ENCODE measurements at places on chromosomes 1 and 21.

- no peak for DNase-seq
These were observed 35.9 kb upstream of the TMEM52 start for GRCh38 chr1:1954831-1955441.

GRCh38 chr1:24277420-24278169 lies 41.6 kb upstream of the GRHL3 start:
- DNase-seq = no peak

GRCh38 chr1:99855914-99856450 lies 5.8 kb downstream of the AGL start:
- no peak for DNase-seq

DNA sequence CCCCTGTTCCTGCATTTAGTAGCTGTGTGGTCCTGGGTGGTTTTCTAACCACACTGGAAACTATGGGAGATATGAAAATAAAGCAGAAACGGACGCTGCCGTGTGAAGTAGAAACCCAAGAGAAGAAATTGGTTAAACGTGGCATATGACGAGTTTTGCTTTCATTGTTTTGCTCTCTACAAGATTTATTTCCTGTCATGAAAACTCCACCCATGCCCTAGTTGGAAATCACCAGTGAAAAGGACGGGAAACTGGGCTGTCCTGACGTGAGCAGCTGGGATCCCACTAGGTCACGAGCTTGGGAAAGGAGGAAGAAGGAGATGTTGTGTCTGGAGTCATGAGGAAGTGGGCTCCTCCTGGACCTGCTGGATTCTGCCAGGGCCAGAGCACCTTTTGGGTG lies 120.8 kb upstream of the GADD45A start:
- no peak for DNase-seq

GRCh38 chr1:228393811-228394570 lies 12.6 kb downstream of the TRIM11 start:
- no peak for DNase-seq

GRCh38 chr1:64921771-64922170 lies 44.6 kb downstream of the JAK1 start:
- DNase-seq = no peak

GRCh38 chr1:27864264-27864895 lies 8.0 kb upstream of the THEMIS2 start:
- DNase-seq = no peak

- DNase-seq = no peak
These were observed 1.2 kb downstream of the CCNL2 start for GRCh38 chr1:1397839-1398523.

GRCh38 chr21:26451081-26451740 lies 121.9 kb downstream of the CYYR1 start:
- no peak for DNase-seq

GRCh38 chr1:147079400-147080005 lies 92.8 kb downstream of the PRKAB2 start:
- no peak for DNase-seq

- peak; percentile 85 for DNase-seq
These were observed 45.5 kb downstream of the LPAR3 start for GRCh38 chr1:84847253-84848250.

- no peak for DNase-seq
These were observed 593.8 kb downstream of the LRRIQ3 start for GRCh38 chr1:73604211-73604610.

- DNase-seq = no peak
These were observed 3.2 kb upstream of the LEMD1 start for GRCh38 chr1:205424901-205425600.

- no peak for DNase-seq
These were observed 309.0 kb downstream of the PTGER3 start for GRCh38 chr1:70738624-70739023.

- no peak for DNase-seq
These were observed 17.6 kb upstream of the CLIC4 start for GRCh38 chr1:24727501-24728216.

- no peak for DNase-seq
These were observed 3.4 kb downstream of the CEP85 start for GRCh38 chr1:26237230-26237966.

DNA sequence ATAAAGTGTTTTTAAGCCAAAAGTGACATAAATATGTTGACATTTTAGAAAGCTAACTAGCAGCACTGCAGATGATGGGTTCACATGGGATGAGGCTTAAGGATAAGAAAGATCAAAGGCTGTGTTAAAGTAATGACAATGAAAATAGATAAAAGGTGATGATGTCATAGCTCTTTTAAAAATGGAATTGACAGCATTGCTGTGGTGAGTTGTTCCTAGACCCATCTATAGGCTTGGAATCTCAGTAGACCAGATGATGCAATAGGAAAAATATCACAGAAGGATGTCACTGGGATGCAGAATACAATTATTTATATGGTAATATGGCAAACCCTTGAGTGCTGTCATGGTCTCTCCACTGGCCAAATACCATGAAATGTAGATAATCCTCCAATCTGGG lies 286.0 kb downstream of the PLA2G4A start:
- DNase-seq = no peak

DNA sequence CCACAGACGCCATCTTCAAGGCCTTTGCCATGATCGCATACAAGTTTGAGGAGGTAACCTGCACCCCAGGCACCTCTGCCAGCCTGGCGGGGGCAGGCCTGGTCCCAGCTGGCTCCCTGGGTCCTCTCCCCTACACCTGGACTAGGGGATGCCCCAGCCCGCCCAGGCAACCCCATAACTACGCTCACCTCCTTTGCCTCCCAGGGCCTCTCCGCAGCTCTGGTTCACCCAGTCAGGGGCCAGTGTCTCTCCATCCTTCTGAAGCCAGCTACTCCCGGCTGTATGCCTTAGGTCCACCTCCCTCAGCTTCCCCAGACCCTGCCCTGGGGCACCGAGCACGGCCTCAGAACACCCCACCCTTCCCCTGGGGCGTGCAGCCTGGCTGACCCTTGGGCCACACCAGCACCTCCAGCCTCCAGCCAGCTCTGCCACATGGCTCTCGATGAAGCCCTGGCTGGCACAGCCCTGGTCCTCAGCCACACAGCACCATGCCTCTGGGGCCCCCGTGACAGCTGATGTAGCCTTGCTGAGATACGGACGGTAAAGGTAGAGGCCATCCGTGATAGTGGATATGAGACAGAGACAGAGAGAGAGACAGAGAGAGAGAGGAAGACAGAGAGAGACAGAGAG lies 80.4 kb upstream of the COL6A1 start:
- no peak for DNase-seq

DNA sequence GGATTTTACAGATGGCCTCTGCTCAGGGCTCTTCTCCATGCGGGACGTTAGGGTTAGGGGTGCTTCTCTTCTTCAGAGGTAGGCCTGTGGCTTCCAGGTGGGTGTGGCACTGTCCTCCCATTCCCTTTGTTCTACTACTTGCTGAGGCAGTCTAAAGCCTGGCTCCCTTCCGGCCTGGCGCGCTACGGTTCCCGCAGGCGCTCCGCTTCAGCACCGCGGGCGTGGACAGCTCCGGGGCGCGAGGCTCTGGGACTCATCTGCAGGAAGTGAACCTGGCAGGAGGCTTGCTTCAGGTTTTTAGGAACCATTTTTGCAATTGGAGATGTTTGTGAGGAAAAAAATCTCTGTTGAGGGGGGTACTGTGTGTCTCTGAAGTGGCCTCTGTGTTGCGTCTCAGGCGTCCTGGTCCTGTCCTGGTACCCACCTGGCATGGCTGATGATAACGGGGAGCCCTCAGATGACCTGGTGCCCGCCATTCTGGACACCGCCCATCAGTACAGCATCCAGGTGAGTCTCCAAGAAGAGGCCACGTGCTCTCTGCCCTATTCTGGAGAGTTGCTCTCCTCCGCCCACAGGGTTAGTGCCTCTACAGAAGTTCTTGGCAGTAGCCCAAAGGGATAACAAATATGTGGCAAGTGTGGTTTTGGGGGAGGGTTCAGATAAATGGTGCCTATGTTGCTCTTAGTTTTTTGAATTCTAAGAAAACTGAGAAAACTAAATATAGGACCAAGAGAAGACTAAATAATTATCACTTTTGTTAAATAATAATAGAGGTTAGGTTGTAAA lies 1.9 kb downstream of the MANEAL start:
- no peak for DNase-seq

GRCh38 chr1:182569939-182570610 lies 19.0 kb downstream of the RNASEL start:
- DNase-seq = no peak

DNA sequence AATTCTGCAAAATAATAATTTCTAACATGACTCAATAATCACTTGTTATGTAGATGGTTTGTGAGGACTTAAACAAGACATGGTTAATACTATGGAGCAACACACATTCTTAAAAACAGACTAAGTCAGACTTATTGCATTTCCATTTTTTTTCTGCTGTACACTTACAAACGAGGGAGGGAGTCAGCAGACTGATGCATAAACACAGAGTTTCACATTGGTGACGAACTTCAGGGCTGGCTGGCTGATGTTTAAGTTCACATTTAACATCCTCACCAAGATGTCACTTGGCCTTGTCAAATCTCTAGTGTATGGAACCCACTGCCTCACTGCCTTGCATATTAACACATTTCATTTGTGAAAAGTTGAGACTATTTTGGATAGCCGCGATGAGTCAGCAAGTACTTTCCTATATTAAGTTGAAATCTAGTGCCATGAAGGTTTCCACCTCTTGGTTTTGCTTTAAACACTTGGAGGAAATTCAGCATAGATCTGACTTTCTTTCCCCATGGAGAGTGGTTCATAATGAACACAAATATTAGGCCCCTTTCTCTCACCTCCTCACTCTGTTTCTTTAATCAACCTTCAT lies 337.5 kb upstream of the RUNX1 start:
- DNase-seq = no peak

DNA sequence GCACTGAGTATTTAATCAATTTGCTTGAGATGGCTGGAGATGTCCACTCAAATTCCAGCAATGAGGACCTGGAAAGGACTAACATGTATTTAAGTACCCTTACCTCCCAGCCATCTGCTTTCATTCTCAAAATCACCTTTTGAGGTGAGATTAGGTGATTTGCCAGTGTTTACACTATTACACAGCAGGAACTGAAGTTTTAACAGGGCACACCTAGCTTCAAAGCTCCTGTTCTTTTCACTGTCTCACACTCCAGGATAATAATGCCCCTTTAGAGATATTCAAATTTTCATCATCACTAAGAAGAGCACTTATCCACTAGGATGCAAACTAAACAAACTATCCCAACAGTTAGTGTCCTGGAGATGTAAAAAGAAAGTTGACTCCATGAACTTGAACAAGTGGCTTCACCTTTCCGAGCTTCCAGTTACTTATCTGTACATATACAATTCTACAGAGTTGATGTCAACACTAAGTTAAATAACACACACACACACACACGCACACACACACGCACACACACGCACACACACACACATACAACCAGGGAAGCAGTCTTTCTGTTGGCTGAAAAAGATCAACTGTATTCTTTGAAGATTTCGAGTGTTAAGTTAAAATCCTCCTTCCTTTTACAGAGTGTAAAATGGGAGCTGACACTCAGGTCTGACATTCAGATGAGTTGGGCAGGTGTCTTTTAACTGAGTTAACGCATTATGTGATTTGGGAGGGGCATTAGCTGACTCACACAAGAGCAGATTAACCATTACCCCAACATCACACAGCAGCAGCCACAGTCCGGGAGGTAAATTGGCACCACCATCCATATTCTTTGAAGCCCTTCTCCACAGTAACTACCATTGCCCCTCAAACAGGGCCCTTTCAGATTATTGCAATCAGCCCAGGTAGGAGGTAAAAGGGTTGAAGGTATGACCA lies 15.5 kb upstream of the JAK1 start:
- no peak for DNase-seq

- DNase-seq = no peak
These were observed 59.9 kb downstream of the SYT6 start for GRCh38 chr1:114093624-114094362.

DNA sequence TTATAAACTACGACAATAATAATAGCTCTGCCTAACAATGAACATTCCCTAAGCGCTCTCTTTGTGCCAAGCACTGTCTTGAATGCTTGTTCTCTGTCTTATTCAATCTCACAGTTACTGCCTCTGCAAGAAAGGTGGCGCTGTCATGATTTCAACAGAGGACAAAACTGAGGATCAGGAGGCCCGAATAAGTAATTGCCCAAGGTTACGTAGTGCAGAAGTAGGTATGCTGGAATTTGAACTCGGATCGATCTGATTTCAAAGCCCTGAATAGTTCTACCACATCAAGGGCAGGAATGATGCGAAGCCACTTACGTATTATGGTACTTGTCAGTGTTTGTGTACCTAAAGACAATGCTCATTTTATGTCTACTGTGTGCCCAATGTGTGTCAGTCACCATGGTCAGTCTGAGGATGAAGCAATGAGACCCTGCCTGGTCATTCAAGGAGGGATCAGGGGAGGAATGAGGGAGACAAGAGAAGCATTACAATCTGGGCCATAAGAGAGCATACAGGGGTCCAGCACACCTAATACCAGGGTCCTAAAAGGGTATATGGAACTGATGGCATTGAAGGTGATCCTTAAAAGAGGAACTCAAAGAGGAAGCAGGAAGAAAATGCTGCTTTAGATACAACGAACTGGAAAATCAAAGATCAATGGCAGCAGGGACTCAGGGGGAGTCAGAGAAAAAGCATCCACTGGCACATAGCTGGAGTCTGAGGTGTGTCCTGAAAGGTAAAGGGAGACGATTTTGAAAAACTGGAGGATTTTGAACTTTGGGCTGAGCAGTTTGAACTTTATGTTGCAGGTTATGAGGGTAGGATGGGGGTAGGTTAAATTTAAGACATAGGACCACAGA lies 389.2 kb downstream of the PLPP3 start:
- no peak for DNase-seq

DNA sequence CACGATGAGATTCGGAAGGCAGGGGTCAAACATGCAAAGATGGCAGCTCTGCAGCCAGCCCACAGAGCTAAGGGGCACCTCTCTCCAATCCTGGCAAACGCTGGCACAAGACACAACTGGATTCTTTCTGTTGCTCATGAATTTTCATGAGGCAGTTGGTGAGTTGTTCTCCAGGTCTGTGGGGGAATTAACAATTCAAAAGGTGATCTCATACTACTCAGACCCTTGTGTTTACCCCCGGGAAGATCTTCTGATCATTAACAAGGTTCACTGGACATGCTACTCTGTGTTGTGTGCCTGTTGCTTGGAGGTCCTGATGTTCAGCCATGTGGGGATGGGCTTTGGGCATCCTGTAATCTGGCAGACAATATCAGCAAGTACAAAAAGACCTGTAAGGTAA lies 128.9 kb downstream of the HHAT start:
- DNase-seq = no peak

DNA sequence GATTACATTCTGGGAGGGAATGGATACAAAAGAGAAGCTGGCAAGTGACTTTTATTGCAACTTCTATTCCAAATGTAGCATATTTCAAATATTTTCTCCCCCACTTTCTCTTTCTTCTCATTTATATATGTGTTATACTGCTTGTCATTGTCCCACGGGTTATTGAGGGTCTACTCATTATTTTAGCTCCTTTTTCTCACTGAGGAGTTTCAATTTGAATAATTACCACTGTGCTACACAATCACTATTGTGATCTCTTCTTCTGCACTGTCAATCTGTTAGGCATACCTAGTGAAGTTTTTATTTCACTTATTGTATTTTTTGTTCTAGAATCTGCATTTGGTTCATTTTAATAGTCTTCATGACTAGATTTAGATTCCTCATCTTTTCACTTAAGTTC lies 339.7 kb downstream of the PTPRC start:
- no peak for DNase-seq

GRCh38 chr1:100499194-100499811 lies 38.6 kb upstream of the GPR88 start:
- no peak for DNase-seq

Measured in smooth muscle cell of the brain vasculature (primary cell).